ENCODE measurements at places on chromosomes 5 and 9. TPM values are rescaled to one million over a fixed set of nuclear protein-coding genes. Genes with fewer than 3 reads are reported as not detected.

ANKRD20A1 gene
- total RNA-seq = 1.9 TPM

CNTNAP3B gene
- total RNA-seq = not detected

FOXI1 gene
- not detected for total RNA-seq

DNA sequence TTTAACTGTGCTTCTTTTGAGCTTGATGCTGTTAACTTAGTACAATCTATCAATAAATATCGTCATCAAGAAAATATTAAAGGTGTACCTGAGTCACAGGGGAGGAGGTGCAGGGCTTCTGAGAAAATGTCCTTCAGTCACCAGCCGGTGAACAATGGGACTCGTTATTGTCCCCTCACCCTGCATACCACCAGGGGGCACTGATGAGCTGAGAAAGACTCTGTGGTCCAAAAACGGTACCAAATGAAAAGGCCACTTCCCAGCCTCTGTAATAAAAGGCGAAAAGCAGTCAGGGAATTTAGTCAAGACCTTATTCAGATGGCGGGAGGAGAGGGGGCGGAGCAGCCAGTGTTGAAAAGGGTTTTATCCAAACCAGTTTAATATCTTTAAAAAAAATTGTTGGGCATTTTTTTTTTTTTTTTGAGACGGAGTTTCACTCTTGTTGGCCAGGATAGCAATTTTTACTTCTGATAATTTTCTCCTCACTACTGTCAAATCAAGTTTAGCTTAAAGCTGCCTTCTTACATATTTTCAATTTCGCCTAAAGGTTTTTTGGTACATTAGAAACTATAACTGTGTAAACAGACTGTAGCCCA, 271.9 kb upstream of the ADAMTS16 start:
- DNase-seq = peak; percentile 15

GRCh38 chr5:37490120-37490810, 111.1 kb downstream of the WDR70 start:
- DNase-seq = no peak

DNA sequence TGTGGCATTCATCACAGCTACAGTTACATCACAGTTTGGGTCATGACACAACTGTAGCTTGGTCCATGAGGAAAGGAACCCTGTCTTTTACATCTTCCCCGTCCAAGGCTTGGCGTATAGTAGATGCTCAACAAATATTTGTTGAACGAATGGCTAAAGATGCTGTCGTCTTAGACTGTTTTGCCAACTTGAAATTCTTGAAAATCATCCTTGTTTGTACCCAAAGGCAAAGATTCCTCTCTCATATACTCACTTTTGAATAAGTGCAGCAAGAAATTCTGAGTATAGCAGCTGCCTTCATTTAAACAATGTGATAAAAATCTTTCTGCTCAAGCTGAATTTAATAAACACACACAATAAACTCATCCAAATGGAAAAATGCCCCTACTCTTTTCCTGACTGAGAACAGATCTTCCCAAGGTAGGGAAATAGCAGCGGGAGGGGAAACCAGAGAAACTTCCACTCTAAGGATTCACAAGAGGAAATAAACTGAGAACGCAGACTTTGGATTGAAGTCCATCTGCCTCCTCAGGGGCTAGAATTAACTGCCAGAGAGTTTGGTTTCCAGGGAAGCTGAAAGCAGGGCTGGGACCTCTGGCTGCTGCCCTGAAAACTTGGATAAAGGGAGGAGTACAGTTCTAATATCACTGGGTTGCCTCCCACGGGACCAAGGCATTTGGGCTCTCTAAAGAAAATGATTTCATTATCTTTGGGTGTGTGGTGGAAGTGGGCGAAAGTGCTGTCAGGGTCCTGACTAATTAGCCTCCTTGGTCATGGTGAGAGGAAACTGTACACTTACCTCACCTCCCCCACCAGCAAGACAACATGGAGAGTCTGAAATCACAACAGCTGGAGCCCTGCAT, 99.1 kb downstream of the DPYSL3 start:
- DNase-seq = no peak

- DNase-seq = no peak
Observed at GRCh38 chr9:35519692-35520363, 29.9 kb downstream of the RUSC2 start.

DNA sequence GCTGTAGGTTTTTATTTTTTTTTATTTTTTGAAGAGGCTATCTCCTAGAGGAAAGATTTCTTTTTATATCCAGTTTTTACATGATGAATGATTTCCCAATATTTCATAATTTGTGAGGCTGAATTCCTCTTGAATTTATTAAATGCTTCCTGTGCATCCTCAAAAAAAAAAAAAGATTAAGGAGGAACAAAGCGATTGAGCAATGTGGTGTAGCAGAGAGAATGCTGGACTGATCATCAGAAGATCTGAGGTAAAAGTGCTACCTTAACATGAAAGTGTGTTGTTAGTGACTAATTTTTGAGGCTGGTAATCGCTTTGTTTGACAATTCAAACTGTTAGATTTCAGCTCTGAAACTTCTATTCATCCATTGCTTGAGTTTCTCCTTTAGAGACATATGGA, 125.1 kb downstream of the ESM1 start:
- DNase-seq = no peak

- DNase-seq = no peak
Observed at GRCh38 chr5:146699138-146699537, 179.4 kb downstream of the PPP2R2B start.

DNA sequence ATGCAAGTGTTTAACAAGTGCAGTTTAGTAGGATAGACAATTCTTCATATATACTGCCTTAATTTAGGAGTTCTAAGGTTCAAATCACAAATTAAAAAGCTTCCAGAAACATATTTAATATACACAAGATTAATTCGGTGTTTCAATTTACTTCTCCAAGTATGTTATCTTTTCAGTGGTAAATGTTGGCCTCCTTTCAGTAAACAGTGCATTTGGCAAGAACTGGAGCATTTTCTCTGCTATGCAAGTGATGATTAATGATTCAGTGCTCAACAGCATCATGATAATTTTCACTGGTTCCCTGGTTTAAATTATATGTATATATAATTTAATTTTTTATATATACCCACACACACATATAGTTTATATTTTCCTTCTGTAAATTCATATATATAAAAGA, 541.7 kb downstream of the EFNA5 start:
- DNase-seq = no peak

GRCh38 chr5:168457542-168457941, 28.7 kb upstream of the RARS1 start:
- no peak for DNase-seq

GRCh38 chr5:72256536-72256935, 63.5 kb downstream of the MRPS27 start:
- no peak for DNase-seq

- DNase-seq = no peak
Observed at GRCh38 chr9:109969011-109969410, 189.0 kb downstream of the PALM2AKAP2 start.

DNA sequence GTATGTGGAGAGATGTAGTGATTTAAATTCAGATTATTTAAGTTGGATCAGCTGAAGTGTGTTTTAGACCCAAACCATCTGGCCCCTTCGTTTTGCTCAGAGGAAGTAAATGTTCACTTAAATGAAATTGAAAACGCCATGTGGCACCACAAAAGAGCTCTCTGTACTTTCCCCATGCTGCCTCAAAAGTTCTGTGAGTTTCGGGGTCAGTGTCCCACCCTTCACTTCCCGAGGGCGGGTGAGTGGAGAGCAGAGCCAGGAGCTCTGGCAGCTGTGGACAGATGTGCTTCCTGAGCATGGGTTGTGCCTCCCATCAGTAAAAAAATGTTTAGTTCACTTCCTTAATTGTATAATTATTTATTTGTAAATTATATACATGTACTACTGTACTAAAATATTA, 48.4 kb downstream of the PSD2 start:
- DNase-seq = no peak

All from activated T-helper 1 cell treated with anti-CD3 and anti-CD28 coated beads, Interleukin-12 subunit alpha, Interleukin-12 subunit beta, Interleukin-2, Interleukin-4 antibody, amounts not matched to agents 30 ng/mL and 10 ng/mL and 1 ng/mL, durations not matched to agents 14 hours and 24 hours and 36 hours (primary cell).